Activated CD4-positive, alpha-beta T cell treated with anti-CD3 and anti-CD28 coated beads, Interleukin-10, Interleukin-2, amounts not matched to agents 100 ng/mL and 50 ng/mL, durations not matched to agents 16 hours and 8 hours (primary cell): ENCODE measurements at places on chromosomes 16 and 17.
A peak's percentile ranks its signal among the peaks of the same experiment; 100 is the strongest.

- no peak for DNase-seq
Observed at GRCh38 chr17:68452724-68453290, 4.5 kb downstream of the WIPI1 start.

GRCh38 chr17:65552214-65552613, 9.2 kb downstream of the AXIN2 start:
- no peak for DNase-seq

DNA sequence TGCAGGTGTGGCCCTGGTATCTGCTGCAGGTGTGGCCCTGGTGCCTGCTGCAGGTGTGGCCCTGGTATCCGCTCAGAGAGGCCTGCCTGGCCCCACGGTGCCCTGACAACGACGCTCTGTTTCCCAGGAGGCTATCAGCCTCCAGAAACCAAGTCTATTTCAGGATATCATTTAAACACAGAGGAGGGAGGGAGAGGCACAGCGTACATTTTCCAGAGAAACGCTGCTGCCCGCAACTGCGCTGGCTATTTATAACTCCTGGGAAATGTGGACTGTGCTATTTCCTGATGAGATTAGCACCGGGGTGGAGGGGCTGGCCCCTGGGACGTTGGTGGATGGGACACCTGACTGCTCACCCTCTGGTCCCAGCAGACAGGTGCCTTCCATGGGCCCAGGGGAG, 22.5 kb downstream of the TIMM22 start:
- DNase-seq: no peak

DNA sequence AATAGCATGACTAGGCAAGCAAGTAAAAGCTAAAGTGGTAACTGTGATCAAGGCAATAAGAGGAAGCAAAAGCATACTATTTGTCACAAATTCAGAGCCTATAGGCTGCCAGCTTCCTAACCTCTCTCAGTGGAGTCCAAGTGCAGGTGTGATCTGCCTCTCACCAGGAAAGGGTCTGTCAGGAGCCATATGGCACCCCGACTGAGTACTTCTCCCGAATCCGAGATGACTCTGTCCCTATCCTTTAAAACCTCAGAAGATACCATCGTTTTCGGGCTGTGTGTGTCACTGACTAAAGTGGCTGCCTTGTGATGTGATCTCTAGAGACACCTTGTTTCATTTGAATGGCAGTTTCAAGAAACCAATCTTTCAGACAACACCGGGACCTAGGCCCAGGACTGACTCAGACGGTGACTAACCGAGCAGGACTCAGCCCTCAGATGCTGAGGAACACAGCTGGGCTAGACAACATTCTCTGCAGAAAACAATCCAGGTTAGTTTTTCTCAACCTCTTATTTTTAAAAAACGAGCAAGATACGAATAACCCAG, 63.6 kb downstream of the SMG6 start:
- DNase-seq: peak; percentile 62

DNA sequence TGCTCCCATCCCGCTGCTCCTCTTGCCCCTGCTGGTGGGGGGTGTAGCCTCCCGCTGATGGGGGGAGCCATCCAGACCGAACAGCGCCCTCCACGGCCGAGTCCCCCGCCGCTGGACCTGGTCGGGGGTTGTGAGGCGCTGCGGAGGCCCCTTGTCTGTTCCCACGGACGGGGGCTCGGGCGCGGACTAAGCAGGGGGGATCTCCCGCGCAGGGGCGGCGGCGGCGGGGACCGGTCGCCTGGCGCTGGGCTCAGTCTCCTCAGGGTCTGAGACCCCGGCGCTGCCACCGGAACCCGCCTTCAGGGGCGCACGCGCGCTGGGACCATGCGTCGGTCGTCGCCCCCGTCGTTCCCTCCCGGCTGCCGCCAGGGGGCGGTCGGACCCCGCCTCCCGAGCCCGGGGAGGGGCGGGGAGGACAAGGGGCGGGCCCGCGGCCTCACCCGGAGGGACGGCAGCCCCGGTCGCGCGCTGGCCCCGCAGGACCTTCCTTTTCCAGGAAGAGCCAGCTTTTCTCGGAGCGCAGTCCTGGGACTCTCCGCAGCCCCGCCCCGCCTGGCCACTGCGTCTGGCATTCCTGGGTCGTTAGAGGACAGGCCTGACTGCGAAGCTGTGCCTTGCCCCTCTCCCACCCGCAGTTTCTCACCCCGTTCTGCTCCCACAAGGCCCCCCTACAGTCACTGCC, 6.3 kb upstream of the IL32 start:
- DNase-seq: peak; percentile 93

GRCh38 chr16:24612656-24613055, 73.3 kb downstream of the RBBP6 start:
- no peak for DNase-seq

GRCh38 chr16:5257462-5257861, 159.9 kb upstream of the EEF2KMT start:
- no peak for DNase-seq

GRCh38 chr17:50471009-50471905, 2.6 kb upstream of the CHAD start:
- DNase-seq: no peak
